Karpas-422 (cell line): ENCODE measurements at places on chromosomes 13 and 19.

DNA sequence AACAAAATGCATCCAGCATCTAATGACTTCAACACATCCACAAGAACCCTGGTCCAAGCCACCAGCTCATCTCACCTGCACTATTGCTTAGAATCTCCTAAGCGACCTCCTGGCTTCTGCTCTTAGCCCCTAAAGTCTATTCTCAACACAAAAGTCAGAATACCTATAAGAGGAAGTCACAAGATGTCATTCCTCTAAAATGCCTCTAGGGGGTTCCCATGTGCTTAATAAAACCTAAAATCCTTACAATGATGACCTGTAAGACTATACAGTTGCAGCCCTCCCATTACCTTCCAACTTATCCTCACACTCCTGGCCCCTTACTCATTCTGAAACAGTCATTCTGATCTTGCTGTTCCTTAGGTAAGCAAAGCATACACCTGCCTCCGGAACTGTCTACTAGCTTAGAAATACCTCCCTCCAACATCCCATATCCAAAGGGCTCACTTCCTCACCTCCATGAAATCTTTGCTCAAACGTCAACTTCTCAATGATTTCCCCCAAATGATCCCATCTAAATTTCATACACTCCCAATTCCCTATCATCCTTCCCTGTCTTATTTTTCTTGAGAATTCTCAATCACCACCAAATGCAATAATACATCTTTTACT is 10.0 kb downstream of the ATP7B start:
- peak; percentile 80 for DNase-seq

- DNase-seq = no peak
Observed at GRCh38 chr13:38008636-38009035, 139.1 kb upstream of the TRPC4 start.

DNA sequence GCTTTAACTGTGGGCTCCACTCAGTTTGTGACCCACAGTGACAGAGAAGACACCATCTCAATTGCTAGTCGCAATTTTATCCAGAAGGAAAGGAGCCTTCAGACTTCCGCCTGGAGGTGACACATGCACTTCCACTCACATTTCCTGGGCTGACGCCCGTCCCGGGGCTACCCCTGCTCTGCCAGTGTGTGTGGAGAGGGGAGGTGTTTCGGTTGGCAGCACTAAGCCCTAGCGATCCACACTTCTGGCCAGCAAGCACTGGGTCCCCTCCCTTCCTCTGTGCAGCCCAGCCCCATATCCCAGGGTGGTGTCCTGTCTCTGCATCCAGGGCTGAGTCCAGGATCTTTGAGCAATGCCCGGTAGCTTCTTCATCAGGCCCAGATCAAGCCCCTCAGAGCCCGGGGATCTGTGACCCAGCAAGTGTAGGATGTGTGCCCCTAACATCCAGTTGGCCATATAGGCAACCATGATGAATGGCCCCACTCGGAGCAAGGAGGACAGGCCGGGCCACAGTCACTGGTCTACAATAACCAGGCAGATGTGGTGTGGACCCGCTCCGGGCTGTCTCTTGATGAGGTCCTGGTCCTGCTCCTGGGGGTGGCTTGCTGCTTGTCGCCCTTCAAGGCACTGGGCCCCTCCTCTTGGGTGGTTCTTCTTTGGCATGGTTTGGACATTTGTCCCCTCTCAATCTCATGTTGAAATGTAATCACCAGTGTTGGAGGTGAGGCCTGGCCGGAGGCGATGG is 141.9 kb upstream of the SPACA7 start:
- no peak for DNase-seq

DNA sequence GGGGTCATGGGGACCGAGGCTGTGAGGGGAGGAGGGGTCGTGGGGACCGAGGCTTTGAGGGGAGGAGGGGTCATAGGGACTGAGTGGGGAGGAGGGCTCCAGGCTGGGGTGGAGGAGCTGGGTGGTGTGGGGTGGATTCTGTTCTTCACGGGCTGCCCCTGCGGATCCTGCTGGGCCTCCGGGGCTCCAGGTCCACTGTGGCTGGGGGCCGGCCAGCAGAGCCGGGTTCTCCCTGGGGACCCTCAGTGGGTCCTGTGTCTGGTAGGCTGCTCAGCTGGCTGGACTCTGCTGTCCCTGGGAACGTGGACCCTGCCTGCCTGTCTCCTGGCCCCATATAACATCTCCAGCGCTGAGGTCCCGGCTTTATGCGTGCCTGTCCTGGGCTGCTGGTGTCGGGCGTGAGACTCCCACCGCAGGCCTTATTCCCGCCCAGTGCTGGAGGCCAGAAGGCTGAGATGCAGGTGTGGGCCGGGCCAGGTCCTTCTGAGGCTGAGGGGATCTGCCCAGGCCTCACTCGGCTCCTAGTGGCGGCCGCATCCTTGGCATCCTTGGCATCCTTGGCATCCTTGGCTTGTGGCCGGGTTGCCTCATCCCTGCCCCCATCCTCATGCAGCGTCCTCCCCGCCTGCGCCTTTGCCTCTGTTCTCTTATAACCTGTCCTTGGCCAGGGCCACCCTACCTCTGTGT is 19.8 kb upstream of the GNA15 start:
- DNase-seq = no peak

- peak; percentile 49 for DNase-seq
Observed at GRCh38 chr19:38492181-38492813, 58.8 kb downstream of the RYR1 start.

DNA sequence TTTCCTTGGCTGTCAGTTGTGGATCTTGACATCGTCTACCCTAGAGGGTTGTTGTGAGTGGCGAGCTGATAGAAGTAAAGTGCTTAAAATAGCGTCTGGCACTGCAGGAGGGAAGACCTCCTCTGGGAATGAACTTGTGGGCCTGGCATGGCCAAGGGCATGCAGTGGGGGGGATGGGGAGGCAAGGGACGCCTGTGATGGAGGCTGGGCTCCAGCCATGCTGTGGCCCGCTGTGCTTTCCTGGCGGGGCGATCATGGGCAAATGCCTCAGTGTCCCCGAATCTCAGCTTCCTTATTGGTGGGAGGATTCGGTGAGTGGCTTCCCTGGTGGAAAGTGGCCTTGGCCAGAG is 10.7 kb downstream of the CARM1 start:
- no peak for DNase-seq

- DNase-seq = no peak
Observed at GRCh38 chr19:15863272-15863671, 34.6 kb downstream of the CYP4F2 start.
